Stimulated activated CD8-positive, alpha-beta memory T cell treated with anti-CD3 and anti-CD28 coated beads, Interleukin-2, amount 100 ng/mL, for 1 hour (primary cell): ENCODE measurements at places on chromosomes 16 and 17.

DNA sequence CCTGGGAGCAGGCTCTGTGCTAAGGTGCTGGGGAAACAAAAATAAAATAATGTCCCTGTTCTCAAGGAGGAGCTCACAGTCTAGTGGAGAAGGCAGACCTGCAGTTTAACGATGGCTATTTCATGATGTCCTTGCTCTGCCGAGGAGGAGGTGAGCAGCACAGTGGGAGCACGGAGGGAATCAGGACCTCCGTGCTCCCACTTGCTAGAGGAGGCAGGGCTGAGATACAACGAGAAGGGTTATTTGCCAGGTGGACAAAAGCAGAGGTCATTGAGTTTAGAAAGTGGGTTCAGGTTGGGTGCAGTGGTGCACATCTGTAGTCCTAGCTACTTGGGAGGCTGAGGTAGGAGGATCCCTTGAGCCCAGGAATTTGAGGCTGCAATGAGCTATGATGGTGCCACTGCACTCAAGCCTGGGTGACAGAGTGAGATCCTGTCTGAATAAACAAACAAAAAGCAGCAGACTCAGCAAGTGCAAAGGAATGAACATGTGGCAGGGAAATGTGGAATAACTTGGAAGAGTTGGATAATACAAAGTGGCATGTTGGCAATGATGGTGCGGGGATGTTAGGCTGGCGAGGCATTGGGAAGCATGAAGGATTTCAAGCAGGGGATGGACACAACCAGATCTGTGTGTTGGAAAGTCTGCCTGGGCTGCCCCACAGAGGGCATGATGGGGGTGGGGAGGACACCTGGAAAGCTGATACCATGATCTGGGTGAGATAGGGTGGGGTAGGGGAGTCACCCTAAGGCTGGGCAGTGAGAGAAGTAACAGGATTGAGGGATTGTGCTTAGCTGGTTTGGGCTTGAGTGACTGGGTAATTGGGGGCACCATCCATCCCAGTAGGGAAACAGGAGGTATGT is 12.8 kb upstream of the TNS4 start:
- DNase-seq: no peak

DNA sequence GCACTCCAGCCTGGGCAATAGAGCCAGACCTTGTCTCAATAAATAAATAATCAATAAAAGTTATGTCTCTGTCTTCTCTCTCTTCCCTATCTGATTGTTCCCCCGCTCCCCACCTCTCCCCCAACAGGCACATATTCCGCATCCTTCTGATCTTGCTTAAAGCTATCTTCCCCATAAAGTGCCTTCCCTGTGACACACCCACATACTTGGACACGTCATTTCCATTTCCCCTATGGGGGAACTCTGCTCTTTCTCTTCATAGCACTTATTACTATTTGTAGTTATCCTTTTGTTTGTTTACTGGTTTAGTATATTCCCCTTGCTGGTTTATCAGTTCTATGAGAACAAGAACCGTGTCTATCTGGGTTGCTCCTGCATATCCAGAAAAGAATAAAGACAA is 14.9 kb downstream of the MYO1D start:
- no peak for DNase-seq

GRCh38 chr17:17725752-17726457 is 44.6 kb downstream of the RAI1 start:
- no peak for DNase-seq

DNA sequence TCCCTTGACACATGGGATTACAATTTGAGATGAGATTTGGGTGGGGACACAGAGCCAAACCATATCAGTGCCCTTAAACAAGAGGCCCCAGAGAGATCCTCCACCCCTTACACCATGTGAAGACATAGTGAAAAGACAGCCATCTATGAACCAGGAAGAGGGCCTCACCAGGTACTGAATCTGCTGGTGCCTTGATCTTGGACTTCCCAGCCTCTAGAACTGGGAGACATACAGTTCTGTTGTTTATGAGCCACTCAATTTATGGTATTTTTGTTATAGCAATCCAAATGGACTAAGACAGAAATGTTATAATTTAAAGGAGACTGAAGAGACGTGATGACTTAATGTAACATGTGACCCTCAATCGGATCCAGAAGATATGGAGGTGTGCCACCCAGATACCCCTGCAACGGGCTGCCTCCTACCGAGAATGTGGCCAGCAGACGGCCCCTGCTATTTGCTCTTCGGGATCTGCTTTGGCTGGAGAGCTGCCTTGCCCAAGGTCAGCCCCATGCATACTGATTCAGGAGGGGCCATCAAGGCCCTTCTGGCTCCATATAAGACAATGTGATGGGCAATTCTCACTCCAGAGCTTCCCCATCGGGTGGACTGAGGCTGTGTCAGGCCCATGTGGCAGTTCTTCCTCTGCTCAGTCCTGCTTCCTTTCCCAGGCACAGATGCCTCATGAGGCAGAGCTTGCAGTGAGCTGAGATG is 80.6 kb downstream of the NETO2 start:
- DNase-seq: no peak

DNA sequence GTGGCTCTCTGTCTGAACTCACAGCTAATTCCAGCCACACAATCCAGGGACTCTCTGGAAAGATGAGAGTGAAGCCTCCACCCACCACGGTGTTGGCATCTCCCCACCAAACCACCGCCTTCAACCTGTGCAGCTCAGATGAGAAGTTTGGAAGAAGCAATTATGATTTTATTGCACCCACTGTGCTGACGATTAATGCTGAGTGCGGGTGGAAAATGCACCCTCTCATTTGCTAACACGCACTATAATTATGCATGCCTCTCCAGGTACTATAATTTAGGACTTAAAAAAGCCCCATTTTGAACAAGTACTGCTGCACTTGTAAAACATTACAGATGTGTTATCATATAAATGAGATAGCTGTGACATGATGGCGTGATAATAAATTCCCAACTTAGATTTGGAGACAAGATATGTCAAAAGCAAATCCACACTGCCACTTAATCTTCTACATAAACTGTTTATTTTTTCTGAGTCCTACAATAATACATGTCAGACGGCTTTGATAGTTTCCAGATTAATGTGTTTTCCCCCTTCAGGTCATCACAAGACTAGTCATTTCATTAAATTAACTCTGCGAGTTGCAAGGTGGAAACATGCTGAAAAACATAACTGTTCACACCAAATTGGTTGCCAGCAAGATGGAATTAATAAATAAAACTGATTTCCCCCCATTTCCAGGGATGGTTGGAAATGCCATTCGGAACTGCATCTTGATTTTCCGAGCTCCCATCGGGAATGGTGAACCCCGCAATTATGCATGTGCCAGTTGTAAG is 466.5 kb upstream of the MAF start:
- no peak for DNase-seq

DNA sequence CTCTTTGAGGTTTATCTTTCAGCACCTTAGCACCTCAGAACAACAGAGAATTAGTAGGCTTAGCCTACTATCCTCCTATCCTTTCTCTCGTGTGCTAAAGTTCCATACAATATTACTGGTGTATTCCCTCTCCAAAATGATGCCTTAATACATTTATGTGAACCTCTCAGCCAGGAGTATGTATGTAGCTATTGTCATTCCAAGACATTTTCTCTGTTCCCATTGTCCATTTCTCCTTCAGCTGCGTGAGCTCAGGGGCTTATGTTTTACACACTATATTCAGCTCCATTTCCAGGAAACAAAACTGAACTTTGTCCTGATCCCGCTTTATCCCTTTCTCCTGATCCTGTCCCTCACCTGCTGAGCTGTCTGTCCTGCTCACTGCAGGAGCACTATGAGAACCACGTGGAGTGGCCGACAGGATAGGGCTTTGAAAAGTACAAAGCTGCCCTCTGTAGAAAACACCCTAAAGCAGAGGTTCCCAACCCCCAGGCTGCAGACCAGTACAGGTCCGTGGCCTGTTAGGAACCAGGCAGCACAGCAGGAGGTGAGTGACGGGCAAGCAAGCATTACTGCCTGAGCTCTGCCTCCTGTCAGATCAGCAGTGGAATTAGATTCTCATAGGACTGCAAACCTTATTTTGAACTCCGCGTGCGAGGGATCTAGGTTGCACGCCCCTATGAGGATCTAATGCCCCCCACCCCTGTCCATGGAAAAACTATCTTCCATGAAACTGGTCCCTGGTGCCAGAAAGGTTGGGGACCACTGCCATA is 55.7 kb downstream of the CENPV start:
- DNase-seq: no peak

- no peak for DNase-seq
Observed at GRCh38 chr17:78384479-78385175, 6.2 kb downstream of the PGS1 start.

GRCh38 chr16:29114574-29114973 is 129.7 kb downstream of the LAT start:
- no peak for DNase-seq

- no peak for DNase-seq
Observed at GRCh38 chr16:23581764-23582163, 14.4 kb downstream of the NDUFAB1 start.

GRCh38 chr17:30323262-30323894 is 10.5 kb downstream of the TMIGD1 start:
- no peak for DNase-seq

GRCh38 chr16:48081656-48082055 is 74.1 kb downstream of the ABCC12 start:
- DNase-seq: no peak

GRCh38 chr17:3659541-3660111 is 8.8 kb downstream of the TAX1BP3 start:
- DNase-seq: no peak

DNA sequence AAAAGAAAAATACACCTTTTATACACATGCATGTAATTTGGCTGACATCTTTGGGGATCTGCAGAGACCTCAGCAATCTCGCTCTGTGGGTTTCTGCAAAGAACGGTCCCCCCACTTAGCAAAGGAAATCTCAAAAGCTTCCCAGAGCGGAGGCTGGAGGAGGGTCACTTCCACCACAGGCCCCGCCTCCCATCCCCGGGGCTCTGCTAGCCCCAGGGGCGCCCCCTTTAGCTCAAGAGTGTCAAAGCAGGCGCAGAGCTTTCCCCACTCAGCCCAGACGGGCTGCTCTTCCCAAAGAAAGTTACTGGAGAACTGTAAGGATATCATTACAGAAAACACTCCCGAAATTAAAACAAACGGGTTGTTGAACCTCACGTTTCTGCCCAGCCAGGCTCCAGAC is 11.4 kb downstream of the SLC13A5 start:
- DNase-seq: no peak

- no peak for DNase-seq
Observed at GRCh38 chr17:30532871-30533270, 55.7 kb downstream of the GOSR1 start.

DNA sequence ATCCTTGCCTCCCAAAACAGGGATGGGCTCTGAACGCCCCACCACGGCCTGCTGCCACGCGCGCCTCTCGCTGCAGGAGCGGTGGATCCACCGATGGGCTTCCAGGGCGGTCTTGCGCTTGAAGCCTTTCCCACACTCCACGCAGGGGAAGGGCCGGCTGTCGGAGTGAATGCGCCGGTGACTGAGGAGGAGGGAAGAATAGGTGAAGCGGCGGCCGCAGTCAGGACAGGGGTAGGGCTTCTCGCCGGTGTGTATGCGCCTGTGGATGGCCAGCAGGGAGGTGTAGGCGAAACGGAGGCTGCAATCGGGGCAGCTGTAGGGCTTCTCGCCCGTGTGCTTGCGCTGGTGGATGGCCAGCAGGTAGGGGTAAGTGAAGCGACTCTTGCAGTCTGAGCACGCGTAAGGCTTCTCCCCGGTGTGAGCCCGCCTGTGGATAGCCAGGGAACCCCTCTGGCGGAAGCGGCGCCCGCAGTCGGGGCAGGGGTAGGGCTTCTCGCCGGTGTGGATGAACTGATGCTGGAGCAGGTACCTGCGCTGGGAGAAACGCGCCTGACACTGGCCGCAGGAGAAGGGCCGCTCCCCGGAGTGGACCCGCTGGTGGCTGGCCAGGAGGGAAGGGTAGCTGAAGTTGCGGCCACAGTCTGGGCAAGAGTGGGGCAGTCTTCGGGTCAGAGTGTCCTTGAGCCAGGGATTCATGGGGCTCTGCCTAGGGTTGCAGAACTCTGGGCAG is 2.7 kb downstream of the ZNF785 start:
- DNase-seq: no peak

DNA sequence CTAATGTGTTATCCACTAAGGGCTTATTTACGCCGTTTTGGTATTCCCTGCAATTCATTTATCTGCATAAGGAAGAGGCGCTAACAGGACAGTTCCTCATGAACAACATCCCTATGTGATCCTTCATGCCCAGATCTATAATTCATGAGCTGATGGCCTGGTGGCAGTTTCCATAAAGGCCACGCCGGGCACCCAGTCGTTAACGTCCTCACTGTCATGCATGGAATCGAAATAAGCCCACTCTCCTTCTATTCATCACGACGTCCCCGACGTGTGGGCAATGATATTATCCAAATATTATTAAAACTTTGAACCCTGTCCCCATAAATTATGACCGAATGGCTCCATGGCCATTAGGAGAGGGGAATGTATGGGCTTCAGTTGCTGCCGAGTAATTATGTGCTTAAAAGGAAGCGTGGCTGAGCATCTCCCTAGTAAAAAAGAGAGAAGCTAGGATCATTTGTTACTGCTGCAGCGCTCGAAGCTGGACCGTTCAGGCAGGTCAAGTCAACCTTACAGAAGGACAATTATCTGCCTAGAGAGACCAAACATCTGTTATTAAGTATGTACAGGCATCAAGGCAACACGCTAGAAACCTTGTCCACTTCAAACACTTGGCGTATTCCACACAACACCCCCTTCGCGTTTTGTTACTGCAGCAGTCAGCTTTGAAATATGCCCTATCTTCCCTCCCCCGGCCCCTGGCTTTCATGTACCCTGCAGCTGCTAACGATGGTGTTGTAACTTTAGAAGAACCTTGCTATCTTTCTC is 94.0 kb upstream of the SALL1 start:
- DNase-seq: no peak

DNA sequence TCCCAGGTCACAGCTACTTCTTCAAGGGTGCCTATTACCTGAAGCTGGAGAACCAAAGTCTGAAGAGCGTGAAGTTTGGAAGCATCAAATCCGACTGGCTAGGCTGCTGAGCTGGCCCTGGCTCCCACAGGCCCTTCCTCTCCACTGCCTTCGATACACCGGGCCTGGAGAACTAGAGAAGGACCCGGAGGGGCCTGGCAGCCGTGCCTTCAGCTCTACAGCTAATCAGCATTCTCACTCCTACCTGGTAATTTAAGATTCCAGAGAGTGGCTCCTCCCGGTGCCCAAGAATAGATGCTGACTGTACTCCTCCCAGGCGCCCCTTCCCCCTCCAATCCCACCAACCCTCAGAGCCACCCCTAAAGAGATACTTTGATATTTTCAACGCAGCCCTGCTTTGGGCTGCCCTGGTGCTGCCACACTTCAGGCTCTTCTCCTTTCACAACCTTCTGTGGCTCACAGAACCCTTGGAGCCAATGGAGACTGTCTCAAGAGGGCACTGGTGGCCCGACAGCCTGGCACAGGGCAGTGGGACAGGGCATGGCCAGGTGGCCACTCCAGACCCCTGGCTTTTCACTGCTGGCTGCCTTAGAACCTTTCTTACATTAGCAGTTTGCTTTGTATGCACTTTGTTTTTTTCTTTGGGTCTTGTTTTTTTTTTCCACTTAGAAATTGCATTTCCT is 3.4 kb upstream of the LPCAT2 start:
- no peak for DNase-seq
